ENCODE measurements at places on chromosomes 4 and X.

GRCh38 chr4:138235419-138235952 lies 6.7 kb downstream of the SLC7A11 start:
- DNase-seq = no peak

DNA sequence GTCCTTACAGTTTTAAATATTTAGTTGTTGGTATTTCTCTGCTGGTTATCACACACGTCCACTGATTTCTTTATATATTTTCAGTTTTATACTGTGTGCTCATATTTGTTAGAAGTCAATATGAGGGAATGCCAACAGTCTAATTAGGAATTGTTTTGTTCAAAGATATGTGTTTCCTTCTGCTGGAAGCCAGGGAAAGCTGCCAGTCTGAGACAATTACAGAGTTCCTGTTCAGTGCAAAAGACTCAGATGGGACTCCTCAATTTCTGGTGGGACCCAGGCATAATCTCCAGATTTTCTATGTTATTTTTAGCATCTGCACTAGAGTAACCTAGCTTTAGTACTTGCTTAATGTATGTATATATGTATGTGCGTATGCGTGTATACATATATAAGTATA lies 486.0 kb downstream of the GRID2 start:
- DNase-seq = no peak

DNA sequence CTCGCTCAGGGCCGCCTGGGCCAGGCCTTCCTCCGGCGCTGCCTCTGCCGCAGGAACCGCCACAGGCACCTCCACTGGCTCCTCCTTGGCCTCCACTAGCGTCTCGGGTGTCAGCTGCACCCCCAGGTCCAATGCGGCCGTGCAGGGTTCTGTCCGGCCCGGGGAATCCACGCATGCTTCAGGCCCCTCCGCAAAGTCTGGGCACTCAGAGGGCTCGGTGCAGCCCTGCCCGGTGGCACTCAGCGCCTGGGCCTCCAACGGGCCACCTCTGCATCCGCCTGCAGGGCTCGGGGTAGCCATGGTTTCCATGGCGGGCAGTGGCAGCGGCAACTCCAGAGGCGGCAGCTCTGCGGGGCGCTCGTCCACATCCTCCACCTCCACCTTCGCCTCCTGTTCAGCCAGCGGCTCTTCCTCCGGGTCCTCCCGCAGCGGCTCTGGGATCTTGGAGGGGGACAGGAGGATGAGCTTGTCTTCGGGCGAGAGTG lies 74.9 kb upstream of the UCP1 start:
- DNase-seq = no peak

GRCh38 chrX:132622130-132622529 lies 133.3 kb upstream of the MBNL3 start:
- DNase-seq = no peak

DNA sequence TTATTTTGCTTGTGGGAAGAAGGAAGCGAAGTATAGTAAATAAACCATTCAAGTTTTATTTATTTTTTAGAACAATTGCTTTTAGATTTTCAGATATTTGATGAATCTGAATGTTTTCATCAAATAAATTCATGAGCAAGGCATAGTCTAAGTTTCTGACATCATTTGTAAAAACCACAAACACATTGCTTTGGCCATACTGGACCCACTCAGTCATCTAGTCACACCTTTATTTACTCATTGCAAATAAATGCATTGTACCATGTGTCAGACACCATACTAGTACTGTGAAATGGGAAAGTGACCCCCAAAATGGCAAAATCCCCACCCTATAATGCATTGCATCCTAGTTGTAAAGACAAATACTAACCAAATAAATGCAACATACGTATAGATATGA lies 449.1 kb upstream of the SMIM31 start:
- DNase-seq = no peak

DNA sequence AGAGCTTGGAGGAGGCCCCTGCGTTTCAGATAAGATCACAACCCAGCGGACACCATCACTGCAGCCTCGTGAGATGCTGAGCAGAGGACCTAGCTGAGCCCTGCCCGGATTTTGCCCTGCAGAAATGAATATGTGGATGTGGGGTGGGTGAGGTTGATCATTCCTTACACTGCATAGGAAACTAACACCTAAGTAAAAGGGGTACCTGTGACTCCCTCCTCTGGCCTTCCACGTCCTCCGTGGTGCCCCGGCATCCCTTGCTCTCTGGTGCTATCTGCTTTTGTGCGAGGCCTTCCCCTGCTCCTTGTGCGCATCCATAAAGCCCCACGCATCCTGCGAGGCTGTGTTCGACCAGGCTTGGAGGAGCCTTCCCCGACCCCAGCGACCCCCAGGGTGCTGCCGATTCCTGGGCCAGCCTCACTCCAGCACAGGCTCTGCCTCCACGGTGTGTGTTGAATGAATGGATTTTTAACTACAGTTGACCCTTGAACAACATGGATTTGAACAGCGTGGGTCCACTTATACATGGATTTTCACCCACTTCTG lies 25.6 kb upstream of the GPR78 start:
- DNase-seq = no peak

DNA sequence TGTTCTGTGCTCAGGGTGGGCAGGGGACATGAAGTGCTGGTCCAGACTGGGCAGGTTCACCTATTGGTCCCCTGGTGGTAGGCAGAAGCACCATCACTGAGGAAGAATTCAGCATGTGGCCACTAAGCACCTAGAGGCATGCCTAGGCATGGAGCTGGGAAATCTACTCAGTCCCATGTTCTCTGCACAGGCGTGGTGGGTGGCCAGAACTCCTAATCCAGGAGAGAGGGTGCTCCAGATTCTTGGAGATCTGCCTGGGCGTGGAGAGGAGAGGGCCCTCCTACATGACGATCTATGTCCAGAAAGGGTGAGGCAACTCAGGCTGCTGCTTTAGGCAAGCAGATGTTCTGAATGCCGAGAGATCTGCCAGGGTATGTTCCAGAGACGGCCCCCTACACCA lies 44.6 kb upstream of the MAGEC2 start:
- DNase-seq = no peak

GRCh38 chr4:8103421-8104390 lies 54.9 kb downstream of the ABLIM2 start:
- DNase-seq = no peak

GRCh38 chrX:134236626-134237614 lies at the start of gene CCDC160:
Gene CCDC160 (plus strand): TSS chrX:134237182. CDS start chrX:134244801, 7,619 bp downstream.
- DNase-seq = no peak

DNA sequence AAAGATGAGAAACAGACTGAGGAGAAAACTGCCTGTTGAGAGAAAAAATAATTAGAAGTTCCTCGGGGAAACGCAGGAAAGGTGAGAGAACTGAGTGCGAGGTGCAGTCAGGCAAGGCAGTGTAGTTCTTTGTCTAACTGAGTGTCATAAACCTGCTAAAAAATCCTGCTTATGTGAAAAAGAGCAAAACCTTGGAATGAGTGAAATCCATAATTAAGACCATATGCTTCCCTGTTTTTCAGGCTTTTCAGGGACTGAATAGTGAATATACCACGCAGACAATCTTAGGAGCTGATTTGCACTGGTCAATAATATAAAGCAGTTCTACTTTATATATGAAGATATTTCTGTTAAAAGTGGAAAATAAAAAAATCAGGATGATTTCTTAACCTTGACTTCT lies 104.9 kb downstream of the RASGEF1B start:
- DNase-seq = no peak

DNA sequence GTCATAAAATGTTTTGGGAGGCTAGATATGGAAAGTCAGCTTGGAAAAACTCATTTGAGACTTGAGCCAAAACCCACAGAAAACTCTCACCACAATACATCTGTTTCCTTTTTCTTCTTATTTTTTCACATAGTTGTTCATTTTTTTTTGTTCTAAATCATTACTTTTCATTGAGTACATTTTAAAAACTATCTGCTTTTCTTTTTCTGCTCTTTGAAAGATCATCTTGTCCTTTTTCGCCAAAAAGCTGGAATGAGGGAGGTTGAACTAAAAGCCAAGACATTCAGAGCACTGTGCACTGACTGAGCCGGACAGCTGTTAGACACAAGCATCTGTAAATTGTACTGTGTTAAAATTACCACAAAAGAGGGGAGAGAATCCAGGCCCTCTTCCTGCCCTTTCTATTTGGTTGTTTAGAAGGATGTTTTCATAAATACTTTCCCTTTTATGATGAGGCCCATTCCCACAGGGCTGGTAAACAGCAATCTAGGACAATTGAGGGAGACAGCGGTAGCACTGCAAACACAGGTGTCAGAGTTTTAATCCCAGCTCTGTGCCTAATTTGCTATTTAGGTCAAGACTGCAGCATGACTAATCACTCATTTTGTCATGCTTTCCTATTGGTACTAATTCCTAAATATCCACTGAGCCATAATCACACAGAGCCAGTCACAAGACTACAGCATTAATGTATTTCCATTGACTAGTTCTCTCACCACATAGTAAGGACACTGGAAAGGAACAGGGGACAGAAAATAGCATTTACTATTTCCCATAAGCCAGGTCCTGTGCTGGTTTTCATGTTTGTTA lies 7.3 kb upstream of the RNF150 start:
- DNase-seq = no peak

GRCh38 chrX:134632355-134632754 lies 25.9 kb downstream of the PLAC1 start:
- no peak for DNase-seq

DNA sequence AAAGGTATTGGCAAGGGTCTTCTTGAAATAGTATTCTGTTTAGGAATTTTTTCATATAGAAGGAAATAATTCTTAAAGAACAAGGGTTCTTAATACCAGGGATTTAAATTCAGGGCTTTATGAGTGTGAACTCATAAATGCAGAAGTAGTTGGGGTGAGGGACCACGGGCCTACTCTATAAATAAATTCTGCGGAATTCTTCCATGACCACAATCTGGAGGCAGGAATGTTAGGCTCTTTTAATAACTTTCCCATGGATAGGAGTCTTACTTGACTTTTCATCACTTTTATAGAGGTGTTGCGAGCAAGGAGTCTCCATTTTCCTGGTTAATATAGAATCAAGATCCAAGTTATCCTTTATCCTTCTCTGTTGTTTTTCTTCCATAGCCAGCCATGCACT lies 76.7 kb upstream of the SLC4A4 start:
- DNase-seq = no peak

DNA sequence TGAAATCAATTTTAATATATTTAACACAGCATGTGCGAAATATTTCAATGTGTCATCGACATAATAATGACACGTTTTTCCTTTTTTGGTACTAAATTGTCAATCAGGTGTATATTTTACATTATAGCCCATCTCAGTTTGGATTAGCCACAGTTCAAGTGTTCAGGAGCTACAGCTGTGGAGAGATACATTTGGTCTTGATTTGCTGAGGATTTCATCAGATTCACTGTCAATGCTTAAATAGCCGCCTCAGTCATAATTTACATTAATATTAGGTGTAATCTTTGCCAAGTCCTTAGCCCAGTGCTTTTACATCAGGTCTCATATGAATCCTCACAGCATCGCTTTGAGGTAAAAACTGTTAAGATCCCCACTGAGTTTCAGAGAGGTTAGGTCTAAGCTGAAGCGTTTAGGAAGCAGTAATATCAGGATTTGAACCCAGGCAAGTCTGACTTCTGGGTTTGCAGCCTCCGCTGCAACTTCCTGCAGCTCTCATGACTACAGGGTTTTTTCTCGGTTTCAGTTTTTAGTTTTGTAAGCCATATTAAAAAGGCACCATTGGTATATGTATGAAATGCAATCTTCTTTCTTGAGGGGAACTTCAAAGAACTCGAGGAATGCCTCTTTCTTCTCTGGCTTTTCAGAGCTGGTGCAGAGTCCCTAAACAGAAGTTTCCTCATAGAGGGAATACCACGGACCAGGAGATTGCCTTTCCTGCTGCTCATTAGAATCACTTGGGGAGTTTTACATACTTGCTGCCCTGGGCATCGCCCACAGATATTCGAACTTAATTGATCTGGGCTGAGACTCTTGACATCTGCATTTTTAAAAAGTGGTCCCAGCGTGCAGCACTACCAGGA lies 6.4 kb downstream of the MTM1 start:
- DNase-seq = no peak

GRCh38 chr4:63396269-63396668 lies 1013.0 kb downstream of the TECRL start:
- DNase-seq = no peak

DNA sequence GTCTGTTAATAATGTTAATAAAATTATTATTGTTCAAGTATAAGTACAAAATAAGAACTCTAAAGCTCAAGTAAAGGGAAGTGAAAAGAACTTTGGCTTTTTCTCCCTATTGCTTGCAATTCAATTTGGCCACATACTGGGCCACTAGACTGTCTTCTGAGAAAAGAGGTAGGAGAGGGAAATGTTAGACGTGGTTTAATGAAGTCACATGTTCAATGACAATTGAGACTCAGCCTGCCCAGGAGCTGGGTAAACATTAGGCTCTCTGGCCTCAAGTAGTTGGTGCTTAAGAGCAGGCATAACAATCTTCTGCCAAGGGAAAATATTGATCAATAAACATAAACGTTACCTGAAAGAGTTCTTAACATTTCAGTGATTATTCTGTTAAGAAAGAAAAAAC lies 15.1 kb upstream of the PRSS12 start:
- no peak for DNase-seq

DNA sequence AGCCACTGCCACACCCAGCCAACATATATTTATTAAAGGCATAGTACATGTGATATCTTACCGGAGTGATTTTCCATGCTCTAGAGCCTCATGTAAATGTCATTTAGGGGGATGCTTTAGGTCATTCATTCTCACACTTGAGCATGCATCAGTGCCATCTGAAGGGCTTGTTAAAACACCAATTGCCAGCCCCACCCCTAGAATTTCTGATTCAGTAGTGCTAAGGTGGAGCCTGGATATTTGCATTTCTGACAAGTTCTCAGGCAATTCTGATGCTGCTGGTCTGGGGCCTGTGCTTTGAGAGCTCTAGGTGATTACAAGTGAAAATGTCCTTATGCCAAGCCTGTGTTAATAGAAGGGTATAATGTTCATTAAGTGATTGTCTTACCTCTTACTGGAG lies 107.7 kb downstream of the PHEX start:
- no peak for DNase-seq

DNA sequence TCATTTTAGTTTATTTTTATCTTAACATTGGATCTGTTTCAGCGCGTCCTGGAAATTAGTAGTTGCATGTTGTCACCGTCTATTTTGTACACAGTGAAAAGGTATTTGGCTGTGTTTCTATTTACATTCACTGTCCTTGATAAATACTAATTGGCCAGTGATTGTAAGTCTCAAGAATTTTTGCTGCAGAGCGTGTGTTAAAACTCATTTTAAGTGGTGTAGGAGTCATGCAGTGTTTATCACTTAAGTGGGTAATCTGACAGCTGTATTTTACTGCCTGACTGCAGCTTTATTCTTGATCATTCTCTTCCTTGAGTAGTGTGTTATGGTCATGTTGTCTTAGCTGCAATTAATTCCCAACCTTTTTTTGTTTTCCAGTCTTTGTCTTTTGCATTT lies 9.8 kb downstream of the GUCY1A1 start:
- DNase-seq = no peak

DNA sequence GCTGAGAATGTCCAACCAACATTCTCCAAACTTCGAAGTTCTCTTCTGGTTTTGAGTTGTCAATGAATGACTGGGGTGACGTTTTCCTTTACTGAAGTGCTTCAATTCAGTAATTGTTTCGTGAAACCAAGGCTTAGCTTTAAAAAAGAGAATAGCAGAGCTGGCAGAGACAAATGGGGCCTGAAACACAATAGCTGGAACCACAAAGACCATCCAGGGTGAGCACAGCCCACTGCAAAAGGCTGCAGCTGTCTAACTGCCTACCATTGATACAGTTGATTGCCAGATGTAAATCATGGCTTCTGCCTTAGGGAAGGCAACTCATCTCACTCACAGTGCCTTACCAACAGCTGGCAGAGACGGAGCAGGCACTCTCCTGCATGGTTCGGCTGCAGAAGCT lies 78.7 kb upstream of the ZNF518B start:
- DNase-seq = no peak

All from NCI-H524 treated with DMSO at 0.1 percent for 48 hours (cell line).